ENCODE measurements at places on chromosomes 3 and 15.

- H3K36me3 ChIP-seq = no peaks in the 10 kb centered on the region
- H3K4me1 ChIP-seq = peaks cover 18% of the 10 kb centered on the region
Measured at GRCh38 chr15:78565951-78566774, 843 bp downstream of the CHRNA5 start.

- no peak overlapping the region for H3K4me3 ChIP-seq
- H3K27ac ChIP-seq = no peak overlapping the region
- no peaks in the 10 kb centered on the region for H3K27me3 ChIP-seq
- DNase-seq = no peak
- H3K4me1 ChIP-seq = peaks cover 13% of the 10 kb centered on the region
Measured at GRCh38 chr3:196737655-196738054, 2.0 kb upstream of the PAK2 start.

GRCh38 chr3:128598884-128599664 lies 51.5 kb downstream of the RPN1 start:
- no peak overlapping the region for H3K4me3 ChIP-seq
- no peaks in the 10 kb centered on the region for H3K4me1 ChIP-seq

- H3K36me3 ChIP-seq = peaks cover 7% of the 10 kb centered on the region
- no peak overlapping the region for H3K27ac ChIP-seq
- H3K4me1 ChIP-seq = peaks cover 95% of the 10 kb centered on the region
- H3K27me3 ChIP-seq = no peaks in the 10 kb centered on the region
- no peak overlapping the region for H3K4me3 ChIP-seq
Measured at GRCh38 chr3:172057624-172058327, 18.4 kb downstream of the FNDC3B start.

- H3K36me3 ChIP-seq = no peaks in the 10 kb centered on the region
- no peak overlapping the region for H3K27ac ChIP-seq
- no peak overlapping the region for H3K4me3 ChIP-seq
- DNase-seq = no peak
- no peaks in the 10 kb centered on the region for H3K27me3 ChIP-seq
Measured at GRCh38 chr15:56272454-56272853, 28.8 kb upstream of the RFX7 start.

- DNase-seq = no peak
- H3K4me1 ChIP-seq = no peaks in the 10 kb centered on the region
- no peak overlapping the region for H3K27ac ChIP-seq
- no peaks in the 10 kb centered on the region for H3K36me3 ChIP-seq
- no peaks in the 10 kb centered on the region for H3K27me3 ChIP-seq
- no peak overlapping the region for H3K4me3 ChIP-seq
Measured at GRCh38 chr15:78828920-78829319, 17.7 kb upstream of the ADAMTS7 start.

Measured in heart left ventricle (tissue), 16 donors.